NB4 (cell line): ENCODE measurements at places on chromosomes 12 and 14.

- DNase-seq: no peak
Measured at GRCh38 chr12:89472508-89472907, 52.1 kb downstream of the GALNT4 start.

DNA sequence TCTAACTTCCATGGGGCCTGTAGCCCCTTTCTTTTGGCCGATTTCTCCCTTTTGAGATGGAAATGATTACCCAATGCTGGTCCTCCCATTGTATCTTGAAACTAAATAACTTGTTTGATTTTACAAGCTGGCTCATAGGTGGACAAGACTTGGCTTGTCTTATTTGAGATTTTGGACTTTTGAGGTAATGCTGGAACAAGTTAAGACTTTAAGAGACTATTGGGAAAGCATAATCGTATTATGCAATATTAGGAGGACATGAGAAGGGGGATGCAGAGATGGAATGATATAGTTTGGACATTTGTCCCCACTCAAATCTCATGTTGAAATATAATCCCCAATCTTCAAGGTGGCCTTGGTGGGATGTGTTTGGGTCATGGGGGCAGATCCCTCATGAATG lies 49.2 kb upstream of the LYZ start:
- no peak for DNase-seq

GRCh38 chr14:94779713-94780112 lies 9.8 kb upstream of the GSC start:
- no peak for DNase-seq

- DNase-seq: no peak
Measured at GRCh38 chr12:30779578-30779977, 24.8 kb upstream of the CAPRIN2 start.
